ENCODE measurements at places on chromosomes 2 and 18.

GRCh38 chr2:100383954-100384353 is 33.5 kb downstream of the CHST10 start:
- DNase-seq: no peak

- no peak for DNase-seq
These were observed 490.9 kb downstream of the STK39 start for GRCh38 chr2:167756446-167756845.

DNA sequence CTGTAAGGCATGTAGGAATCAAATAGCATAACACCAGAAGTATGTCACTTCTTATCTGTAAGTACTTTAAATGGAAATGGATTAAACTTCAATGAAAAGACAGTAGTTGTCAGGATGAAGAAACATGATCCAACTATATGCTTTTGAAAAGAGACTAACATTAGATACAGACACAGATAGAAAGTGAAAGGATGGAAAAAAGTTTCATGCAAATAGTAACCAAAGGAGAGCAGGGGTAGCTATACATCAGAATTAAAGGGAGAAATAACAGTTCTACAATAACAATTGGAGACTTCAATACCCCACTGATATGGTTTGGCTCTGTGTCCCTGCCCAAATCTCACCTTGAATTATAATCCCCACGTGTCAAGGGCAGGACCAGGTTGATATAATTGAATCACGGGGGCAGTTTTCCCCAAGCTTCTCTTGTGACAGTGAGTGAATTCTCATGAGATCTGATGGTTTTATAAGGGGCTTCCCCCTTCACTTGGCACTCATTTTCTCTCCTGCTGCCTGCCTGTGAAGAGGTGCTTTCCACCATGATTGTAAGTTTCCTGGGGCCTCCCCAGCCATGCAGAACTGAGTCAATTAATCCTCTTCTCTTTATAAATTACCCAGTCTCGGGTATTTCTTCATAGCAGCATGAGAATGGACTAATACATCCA is 205.4 kb upstream of the CDH2 start:
- DNase-seq: no peak

DNA sequence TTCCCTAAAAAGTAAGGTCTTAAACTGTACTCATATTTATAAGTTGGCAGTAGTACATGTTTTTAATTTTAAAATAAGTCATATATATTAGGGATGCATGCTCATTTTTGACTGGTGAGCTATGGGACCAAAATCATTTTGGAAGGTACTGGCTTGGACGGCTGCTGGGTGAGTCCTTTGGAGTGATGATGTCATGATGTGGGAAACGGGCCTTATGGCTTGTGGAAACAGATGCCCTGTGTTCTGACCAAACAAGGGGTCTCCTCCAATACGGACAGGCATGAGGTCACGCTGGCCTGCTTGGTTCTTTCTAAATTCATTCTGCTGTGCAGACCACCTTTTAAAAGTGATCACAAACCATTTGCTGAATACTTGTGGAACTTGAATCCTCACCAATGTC is 109.2 kb upstream of the MGAT5 start:
- DNase-seq: no peak
